ENCODE measurements at places on chromosomes 7 and 10.

DNA sequence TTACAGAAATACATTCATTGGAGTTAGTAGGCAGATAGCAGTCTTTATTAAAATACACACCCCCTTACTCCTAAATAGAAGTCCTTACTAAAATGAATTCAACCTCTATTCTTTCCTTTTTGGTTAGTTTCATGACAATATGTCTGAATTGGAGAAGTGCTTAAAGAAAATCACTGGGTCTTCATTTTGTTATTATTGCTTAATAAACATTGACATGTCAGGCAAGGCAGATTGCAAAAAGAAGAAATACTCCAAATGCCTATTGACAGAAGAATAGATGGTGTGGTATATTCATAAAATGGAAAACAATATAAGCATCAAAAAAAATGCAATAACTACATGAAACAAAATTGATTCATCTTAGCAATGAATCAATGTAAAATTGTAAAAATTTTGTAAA is 135.5 kb downstream of the TMEM26 start:
- no peak for DNase-seq

GRCh38 chr10:31321396-31321941 is 2.5 kb downstream of the ZEB1 start:
- DNase-seq, result peak; percentile 35

DNA sequence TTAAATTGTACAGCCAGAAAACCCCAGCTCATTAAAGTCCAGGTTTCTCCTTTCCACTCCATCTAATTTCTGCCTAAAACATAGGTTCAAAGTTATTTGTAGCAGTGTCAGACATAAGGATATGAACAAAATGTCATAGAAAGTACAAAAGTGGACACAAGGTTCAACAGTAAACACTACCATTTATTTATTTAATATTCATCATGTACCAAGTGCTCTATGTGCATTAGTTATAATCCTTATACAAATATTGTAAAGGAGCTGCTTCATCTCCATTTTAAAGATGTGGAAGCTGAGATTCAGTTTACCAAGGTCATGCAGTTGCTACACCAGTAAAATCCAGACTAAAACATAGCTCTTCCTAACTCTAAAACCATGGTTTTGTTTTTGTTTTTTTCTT is 52.0 kb upstream of the CDK1 start:
- no peak for DNase-seq

- DNase-seq, result peak; percentile 11
These were observed 45.3 kb upstream of the CDK1 start for GRCh38 chr10:60732807-60733516.

DNA sequence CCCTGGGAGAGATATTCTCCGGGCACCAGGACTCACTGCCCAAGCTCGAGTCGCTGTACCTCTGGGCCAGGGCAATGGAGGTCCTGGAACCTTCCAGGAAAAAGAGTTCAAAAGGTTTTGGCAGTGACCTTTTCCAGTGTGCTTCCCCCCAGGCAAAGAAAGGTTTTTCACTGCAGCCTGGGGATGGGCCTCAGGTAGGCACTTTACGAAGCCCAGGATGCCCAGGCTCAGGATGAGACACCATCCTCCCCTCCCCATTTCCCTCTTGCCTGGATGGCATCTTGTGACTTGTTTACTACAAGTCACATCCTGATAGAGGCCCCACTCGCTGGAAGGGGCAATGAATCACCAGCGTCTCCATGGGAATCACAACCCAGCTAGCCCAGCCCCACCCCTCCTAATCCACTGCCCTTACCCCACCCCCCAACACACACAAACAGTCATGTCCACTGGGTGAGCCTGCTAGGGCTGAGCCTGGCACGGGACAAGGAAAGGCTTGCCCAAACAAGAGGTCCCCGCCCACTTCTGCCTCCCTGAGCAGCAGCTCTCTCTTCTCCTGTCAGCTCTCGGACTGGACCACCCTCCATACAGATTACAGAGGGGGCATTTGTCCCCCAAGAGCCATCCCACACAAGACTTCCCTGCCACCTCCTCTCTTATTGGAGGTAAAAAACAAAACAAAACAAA is 93.8 kb upstream of the SMNDC1 start:
- peak; percentile 90 for DNase-seq

All from fibroblast of lung (primary cell).